ENCODE measurements at places on chromosomes 3 and 15.

DNA sequence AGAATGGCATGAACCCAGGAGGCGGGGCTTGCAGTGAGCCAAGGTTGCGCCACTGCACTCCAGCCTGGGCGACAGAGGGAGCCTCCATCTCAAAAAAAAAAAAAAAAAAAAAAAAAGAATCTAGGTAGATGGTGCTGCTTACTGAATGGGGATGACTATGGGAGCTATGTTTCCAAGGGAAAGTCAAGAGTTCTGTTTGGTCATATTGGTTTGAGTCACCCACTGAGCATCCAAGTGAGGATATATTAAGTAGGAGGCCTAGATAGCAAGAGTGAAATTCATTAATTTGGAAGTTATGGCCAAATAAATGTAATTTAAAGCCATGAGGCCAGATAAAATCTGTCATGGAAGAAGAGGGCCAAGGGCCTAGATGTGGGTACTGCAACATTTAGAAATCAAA, 9.0 kb upstream of the UACA start:
- no peak for DNase-seq

- no peak for DNase-seq
Measured at GRCh38 chr3:39149059-39149455, 4.3 kb downstream of the CSRNP1 start.

- DNase-seq: no peak
Measured at GRCh38 chr3:124413989-124414598, 316.2 kb upstream of the UMPS start.

- no peak for DNase-seq
Measured at GRCh38 chr3:151581035-151581434, 120.2 kb upstream of the IGSF10 start.

DNA sequence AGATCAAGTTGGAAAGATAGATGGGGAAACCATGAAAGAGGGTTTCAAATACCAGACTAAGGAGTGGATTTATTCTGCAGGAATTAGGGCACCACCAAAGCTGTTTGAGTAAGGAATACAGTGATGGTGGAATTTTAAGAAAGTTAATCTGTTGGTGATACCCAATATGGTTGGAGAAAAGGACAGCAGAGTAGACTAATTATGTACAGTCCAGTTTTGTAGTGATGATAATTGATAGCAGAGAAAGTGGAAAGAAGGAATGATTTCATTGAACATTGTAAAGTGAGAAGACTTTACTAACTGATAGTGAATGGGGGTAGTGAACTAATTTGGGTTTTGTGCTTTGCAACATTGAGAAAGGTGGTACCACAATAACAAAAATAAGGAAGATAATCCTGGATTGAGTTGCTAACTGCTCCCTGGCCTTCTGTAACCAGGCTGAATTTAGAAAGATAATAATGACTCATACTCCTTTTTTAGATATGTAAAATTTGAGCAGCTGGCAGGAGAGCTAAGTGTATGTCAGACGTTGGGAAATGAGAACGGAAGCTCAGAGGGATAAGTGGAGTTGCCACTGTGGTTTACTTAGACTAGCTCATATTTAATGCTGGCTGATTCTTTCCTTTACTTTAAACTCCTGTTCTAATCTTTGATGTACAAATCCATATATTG, 16.9 kb downstream of the TCAIM start:
- DNase-seq: no peak

DNA sequence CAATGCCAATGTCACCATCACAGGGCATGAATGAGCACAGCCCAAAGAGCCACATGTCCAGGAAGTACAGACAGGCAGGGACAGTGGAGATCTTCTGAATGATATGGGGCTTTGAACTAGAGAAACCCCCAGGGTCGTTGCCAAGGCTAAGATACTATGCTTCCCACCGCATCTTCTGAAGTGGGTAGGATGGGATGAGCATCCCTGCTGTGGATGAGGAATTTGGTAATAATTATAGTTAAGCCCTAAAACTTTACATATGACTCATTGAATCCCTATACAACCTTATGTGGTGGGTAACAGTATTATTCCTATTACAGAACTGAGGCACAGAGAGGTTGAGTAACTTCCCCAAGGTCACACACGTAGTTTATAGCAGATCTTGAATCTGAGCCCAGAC, 44.2 kb downstream of the WNT5A start:
- DNase-seq: no peak

GRCh38 chr15:85534031-85534430, 153.6 kb downstream of the AKAP13 start:
- DNase-seq: no peak

- DNase-seq: no peak
Measured at GRCh38 chr3:71562938-71563337, 20.6 kb downstream of the FOXP1 start.

GRCh38 chr15:38696109-38696727, 131.6 kb upstream of the RASGRP1 start:
- DNase-seq: peak; percentile 43

- no peak for DNase-seq
Measured at GRCh38 chr15:73560501-73561117, 72.6 kb downstream of the NPTN start.

- no peak for DNase-seq
Measured at GRCh38 chr3:12395349-12396012, 88.8 kb upstream of the TSEN2 start.

- DNase-seq: no peak
Measured at GRCh38 chr15:48851956-48852355, 26.0 kb upstream of the EID1 start.

DNA sequence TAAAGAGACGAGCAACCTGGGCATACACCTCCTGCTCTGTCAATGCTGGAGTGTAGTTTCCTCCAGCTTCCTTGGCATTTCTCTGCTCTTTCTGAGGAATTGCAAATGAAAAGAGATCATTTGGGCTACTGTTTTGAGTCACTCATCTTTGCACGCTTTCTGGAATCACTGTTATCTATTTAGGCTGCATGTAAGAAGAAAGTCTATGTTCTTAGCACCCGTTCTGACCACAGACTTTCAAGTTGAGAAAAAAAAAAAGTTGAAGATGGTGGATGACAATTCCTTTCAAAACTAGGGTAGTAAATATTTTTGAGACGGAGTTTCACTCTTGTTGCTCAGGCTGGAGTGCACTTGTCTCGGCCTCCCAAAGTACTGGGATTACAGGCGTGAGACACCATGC, 41.3 kb downstream of the SIN3A start:
- DNase-seq: no peak

All from stimulated activated CD8-positive, alpha-beta memory T cell treated with anti-CD3 and anti-CD28 coated beads, Interleukin-4, amount 100 ng/mL, for 4 hours (primary cell).